ENCODE measurements at places on chromosomes 7 and 10.

GRCh38 chr10:71396711-71397295, at the start of gene CDH23:
TSS of gene CDH23 (plus strand) at chr10:71396920. CDS start at chr10:71439832, 42,912 bp downstream.
- DNase-seq: peak; percentile 30

GRCh38 chr7:52009181-52009580, 692.6 kb upstream of the COBL start:
- no peak for DNase-seq

- no peak for DNase-seq
Measured at GRCh38 chr7:75843613-75844116, 30.1 kb upstream of the CCL24 start.

GRCh38 chr7:47937065-47937687, 11.1 kb downstream of the PKD1L1 start:
- no peak for DNase-seq

- DNase-seq: no peak
Measured at GRCh38 chr7:150897502-150898474, 45.5 kb downstream of the AOC1 start.

GRCh38 chr10:126690534-126690933, 20.0 kb upstream of the C10orf90 start:
- DNase-seq: no peak

- no peak for DNase-seq
Measured at GRCh38 chr10:123642697-123643096, 23.5 kb upstream of the GPR26 start.

GRCh38 chr7:107162475-107162874, 6.3 kb upstream of the HBP1 start:
- no peak for DNase-seq

DNA sequence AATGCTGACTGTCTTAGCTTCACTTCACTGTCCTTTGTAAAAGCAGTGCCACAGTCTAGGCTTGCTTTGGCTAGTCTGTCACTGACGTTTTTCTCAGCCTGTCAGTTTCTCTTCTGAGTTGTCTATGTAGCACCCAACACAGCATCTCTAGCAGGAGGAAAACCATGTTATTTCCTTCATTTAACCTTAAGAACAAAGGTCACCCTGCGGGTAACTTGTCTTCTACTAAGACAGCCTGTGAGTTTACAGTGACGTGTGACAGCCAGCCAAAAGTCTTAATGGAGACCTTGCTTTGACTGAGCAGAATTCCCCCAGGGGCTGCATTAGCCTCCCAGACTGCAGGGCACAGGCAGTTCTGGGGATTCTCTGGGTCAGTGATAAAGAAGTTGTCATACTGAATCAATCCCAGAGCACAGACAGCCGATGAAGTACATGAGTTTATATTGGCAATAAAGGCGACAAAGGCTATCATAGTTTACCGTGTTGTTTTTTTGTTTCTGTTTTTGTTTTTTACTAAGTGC, 296.0 kb upstream of the KIAA1217 start:
- DNase-seq: no peak

DNA sequence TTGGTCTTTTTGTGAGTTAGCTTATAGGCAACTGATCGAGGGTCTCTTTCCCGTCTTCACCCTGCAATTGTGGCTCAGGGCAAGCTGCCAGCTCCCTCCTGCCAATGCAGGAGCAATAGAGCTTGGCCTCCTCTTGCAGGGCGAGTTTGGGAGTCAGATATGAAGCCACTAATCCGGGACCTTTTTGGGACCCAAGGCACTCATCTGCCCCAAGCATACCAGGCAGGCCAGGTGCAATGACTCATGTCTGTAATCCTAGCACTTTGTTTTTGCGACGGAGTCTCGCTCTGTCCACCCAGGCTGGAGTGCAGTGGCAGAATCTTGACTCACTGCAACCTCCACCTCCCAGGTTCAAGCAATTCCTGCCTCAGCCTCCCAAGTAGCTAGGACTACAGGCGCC, 21.1 kb downstream of the LIMK1 start:
- DNase-seq: no peak

- no peak for DNase-seq
Measured at GRCh38 chr7:95097291-95097690, 189.9 kb downstream of the PPP1R9A start.

DNA sequence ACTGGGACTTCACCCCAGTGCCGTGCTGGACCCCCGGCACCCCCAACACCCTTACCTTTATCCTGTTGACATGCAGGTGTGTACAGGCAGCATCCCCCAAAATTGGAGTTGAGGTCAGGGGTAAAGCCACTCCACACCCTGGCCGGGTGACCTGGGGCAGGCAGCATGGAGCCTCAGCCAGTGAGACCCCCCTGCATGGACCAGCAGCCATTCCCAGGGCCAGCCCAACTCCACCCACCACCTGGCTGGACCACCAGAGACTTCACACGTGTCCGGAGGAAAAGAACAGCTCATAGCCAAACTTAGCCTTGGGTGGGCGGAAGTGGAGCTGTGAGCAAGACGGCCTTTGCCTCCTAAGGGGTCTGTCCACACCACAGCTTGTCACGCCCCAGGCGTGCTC, 413.0 kb upstream of the FOXK1 start:
- DNase-seq: no peak

DNA sequence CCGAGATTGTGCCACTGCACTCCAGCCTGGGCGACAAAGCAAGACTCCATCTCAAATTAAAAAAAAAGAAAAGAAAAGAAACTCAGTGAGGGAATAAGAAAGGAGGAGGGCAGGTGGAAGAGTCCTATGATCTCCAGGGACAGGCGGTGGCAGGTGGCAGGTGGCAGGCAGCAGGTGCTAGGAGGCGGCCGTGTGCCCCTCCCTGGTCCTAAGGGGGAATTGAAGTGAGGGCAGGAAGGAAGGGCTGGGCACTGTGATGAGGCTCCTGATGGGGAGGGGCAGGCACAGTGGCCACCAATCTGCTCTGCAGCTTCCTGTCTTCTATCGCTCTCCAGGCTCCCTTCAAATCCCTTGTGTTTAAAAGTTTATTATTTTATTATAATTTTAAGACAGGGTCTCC, 41.2 kb upstream of the UBE3C start:
- no peak for DNase-seq

- no peak for DNase-seq
Measured at GRCh38 chr10:111593578-111593977, 516.7 kb downstream of the ADRA2A start.

DNA sequence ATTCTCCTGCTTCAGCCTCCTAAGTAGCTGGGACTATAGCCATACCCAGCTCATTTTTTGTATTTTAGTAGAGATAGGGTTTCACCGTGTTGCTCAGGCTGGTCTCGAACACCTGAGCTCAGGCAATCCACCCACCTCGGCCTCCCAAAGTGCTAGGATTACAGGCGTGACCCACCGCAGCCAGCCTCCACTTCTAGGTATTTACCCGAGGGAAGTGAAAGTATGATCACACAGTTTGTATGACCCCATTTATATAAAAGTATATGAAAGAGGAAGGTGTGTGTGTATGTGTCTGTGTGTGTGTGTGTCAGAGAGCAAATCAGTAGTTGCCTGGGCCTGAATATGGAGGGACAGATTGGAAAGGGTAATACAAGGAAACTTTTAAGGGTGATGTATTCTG, 2.0 kb upstream of the PURB start:
- no peak for DNase-seq

- no peak for DNase-seq
Measured at GRCh38 chr10:79313911-79314439, 33.3 kb upstream of the PPIF start.

- no peak for DNase-seq
Measured at GRCh38 chr7:149669121-149669818, 104.1 kb downstream of the ZNF467 start.

GRCh38 chr7:118148930-118149329, 35.0 kb upstream of the LSM8 start:
- DNase-seq: no peak

- no peak for DNase-seq
Measured at GRCh38 chr7:64687249-64687648, 21.3 kb downstream of the ZNF107 start.

DNA sequence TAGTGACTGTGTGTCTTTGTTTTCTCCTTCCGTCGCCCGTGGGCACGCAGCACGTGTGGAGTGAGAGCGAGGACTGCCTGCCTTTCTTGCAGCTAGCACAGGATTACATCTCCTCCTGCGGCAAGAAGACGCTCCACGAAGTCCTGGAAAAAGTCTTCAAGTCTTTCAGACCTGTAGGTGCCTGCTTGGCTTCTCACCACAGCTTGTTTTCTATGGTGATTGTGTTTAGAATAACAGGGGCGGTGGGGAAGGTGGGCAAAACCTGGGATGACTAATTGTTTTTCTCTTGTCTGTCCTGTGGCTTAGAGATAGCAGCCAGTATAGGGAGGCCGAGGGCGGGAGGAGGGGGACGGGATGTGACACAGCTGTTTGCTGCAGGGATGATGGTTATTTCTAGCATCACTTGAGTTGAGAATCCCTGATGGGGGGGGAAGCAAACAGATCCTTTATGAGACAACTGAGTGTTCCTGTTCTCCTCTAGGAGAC, 11.4 kb downstream of the MTURN start:
- no peak for DNase-seq

GRCh38 chr7:140080919-140081318, 18.2 kb upstream of the PARP12 start:
- no peak for DNase-seq

All from HAP-1 (cell line).